ENCODE measurements at places on chromosomes 12 and 14.

GRCh38 chr12:104130760-104131159, 7.2 kb downstream of the NFYB start:
- DNase-seq: no peak

DNA sequence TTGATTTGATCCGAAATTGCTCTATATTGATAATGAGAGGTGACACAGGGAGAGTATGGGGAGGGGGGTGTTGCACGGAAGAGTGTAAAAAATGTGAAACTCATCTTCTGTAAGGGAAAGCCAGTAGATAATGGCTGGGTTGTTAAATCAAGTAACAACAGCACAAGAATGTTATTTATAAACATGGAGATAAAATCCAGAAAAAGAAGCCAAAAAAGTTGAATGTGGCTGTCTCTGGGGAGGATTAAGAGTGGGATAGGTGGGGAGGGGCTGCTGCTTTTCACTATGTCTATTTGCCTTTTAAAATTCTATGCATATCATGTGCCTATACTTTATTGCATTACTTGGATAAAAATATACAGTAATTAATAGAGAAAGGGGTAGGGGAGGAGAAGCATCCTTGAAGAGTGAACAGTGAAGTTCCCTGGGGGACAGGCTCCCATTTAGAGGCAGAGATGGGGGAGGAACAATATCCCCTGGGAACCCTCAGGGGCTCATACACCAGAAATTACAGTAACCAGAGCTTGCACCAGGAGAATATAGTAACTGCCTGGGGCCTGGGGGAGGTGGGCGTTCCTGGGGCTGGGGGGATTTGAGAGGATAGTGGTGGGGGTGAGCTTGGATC, 39.2 kb upstream of the ANKRD9 start:
- no peak for DNase-seq

DNA sequence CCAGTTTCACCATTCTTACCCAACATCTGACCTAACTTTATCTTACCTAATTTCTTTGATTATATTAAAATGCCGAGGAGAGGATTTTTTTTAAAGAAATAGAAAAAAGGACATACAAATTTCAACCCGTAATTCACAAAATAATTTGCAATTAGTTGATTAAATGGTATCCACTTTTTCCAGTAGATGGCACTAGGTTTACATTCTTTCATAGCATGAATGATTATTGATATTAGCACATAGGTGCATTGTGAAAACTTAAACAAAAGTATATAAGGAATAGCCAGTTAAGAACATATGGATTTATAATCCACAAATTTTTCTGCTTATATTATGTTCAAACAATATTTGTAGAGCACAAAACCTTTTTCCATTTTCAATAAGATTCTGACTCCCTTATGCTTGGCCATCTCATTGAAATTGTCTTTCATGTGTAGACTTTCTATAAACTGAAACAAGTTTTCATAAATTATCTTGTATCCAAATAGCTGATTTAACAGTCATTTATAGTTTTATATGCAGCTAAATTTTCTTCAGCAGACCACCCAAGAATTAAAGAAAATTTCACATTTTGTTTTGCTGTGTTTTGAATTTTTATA, 35.3 kb downstream of the MSRB3 start:
- no peak for DNase-seq

DNA sequence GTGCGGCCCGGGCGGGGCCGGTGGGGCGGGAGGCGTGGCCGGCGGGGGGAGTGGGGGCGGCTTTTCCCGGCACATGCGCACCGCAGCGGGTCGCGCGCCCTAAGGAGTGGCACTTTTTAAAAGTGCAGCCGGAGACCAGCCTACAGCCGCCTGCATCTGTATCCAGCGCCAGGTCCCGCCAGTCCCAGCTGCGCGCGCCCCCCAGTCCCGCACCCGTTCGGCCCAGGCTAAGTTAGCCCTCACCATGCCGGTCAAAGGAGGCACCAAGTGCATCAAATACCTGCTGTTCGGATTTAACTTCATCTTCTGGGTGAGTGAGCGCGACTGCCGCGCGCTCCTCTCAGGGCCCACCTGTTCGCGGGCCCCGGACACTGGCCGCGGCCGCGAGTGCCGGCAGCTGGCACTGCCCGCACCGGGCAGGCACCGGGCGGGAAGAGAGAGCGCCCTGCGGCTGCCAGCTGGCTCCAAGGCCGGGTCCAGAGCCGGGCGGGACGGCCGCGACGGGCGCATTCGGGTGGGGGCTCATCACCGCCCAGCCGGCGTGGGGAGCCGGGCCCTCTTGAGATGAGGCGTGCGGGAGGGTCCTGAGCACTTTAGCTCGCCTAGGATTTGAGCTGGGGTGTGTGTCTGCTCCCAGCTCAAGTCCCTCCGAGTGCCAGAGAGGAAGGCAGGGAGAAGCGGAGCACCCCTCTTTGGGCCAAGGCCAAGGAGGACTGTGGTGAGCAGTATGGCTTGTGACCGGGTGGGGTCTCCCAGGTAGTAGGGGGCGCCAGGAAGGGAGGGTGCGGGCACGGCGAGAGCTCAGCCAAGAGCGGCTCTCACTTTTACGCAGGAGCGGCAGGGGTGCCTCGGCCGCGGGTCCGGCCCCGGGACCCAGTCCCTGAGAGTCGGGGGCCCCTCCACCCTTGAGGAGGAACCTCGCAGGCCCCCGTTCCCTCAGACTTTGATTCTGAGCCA, at the start of gene CD9:
Gene CD9, plus strand, starts transcription at position 145 of the 957 bp plus-strand sequence. Its CDS starts 100 bp downstream, at position 245.
- peak; percentile 18 for DNase-seq

DNA sequence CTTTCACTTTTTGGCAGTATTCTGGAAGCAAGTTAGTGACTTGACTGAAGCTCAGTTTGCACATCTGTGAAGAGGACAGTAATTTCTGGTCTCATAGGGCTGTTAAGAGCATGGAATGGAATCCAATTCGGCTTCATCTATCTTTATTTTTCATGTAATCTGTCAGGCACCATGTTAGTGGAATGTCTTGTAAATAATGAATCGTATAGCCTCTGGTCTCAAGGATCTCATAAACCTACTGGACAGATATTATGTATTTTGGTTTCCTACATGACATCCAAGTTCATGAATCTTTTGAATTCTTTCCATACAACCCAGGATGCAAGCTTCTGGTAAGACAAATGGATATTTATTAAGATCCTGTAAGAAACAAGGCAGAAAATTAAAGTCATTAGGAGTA, 24.0 kb downstream of the TMTC2 start:
- no peak for DNase-seq

- DNase-seq: no peak
Observed at GRCh38 chr12:27335364-27336281, 3.0 kb downstream of the BMAL2 start.

GRCh38 chr12:24544368-24544767, 404.5 kb downstream of the BCAT1 start:
- DNase-seq: no peak

- no peak for DNase-seq
Observed at GRCh38 chr14:91660790-91661189, 71.1 kb downstream of the CATSPERB start.

DNA sequence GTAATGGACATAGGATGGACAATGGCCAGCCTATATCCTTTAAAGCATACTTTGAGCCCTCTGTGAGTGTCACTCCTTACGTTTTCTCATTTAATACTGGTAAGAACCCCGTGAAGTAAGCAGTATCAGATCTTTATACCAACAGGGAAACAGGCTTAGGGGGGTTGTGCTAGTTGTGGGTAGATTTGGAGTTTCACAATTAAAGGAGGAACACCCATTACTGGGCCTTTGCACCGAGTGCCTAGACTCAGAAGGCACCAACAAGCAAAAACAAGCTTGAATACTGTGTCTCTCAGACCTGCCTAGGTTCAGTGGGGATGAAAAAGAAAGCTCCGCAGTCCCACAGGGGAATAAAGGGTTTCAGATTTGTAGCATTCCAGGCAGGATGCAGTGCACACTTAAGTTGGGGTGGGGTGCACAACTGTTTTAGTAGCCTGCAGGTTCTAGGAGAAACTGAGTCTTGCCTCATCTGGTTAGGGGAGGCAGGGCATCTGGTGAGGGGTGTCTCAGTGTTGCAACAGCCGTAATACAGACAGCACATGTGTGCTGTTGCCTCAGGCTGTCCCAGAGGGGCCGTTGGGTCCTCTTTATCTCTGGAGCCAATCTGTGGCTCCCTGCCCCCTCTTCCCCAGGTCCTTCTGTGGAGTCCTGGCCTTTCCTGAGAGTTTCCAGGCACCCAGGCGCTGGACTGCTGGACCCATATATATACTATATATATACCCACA, 51.2 kb downstream of the IRAK3 start:
- no peak for DNase-seq

DNA sequence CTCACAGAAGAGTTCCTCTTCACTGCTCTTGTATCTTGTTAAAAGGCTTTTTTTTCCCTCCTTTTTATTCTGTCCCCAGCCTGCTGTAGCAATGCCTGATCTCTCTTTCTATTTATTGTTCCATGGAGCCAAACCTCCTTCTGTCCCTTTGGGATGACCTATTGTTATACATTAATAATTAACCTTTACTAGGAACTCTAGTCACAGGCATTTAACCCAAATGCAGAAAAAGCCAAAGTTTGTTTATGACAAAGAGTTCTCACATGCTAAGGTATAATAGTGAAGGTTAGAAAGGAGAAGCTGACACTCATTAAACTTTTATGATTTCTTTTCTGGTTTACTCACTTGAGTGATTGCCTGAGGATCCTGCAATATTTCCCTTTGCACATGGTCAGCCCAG, 535.8 kb downstream of the NRXN3 start:
- no peak for DNase-seq

DNA sequence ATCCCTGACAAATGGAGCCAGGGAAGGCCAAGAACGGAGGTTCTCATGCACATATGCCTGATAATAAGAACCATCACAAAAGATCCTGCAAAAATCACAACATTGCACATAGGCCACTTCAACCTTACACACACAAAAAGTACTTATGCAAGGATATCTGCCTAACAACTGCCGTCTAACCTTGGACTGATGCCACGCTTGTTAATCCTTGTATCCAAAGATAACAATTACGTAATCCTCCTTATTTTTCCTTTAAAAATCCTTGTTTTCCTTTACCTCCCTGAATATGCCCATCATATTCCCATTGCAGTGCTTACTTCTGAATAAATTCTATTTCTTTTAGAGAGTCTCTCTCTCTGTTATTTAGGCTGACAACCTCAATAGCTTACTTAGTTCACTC, 59.5 kb downstream of the TMEM116 start:
- DNase-seq: no peak

- DNase-seq: no peak
Observed at GRCh38 chr14:30211326-30211725, 283.7 kb upstream of the PRKD1 start.

GRCh38 chr12:110426406-110426805, 22.9 kb upstream of the ANAPC7 start:
- DNase-seq: no peak

DNA sequence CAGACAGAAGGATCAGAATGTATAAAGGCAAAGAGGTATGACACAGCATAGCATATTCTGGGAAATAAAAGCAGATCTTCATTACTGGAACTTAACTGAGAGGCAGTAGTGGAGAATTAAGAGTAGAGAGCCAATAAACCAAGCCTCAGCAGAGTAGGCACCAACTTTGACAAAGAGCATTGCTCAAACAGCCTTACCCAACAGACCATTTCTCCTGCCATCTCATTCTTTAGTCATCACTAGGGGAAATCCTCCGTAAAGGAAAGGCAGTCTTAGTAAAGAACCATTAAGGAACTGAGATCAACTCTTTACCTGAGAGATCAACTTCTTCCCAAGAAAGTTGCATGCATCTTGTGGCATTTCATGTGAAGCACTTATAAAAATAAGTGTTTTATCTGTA, 36.6 kb downstream of the SENP1 start:
- DNase-seq: no peak

GRCh38 chr14:104549536-104550339, 29.8 kb upstream of the C14orf180 start:
- no peak for DNase-seq

- DNase-seq: no peak
Observed at GRCh38 chr14:57547131-57547530, 53.5 kb upstream of the CCDC198 start.

DNA sequence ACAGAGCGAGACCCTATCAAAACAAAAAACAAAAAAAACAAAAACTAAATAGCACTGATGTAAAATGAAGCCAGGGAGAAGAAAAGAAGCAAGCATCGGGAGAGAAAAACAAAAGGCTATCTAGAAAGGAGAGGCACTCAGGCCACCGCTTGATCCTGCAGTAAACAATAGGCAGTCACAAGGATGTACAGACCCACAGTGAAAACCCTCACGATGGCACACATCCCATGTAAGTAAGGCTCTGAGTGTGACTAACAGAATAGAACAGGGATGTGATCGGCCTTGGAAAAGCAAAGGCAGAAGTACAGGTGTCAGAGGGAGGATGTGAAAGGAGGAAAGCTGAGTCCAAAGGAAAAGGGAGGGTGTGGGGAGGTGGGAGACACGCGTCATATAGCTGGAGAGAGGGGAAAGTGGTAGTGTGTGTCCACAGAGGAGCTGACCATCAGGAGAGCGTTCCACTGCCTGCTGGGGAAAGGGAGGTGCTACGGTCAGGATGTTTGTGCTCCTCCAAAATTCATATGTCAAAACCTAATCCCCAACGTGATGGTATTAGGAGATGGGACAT, 31.5 kb downstream of the CAMKK2 start:
- no peak for DNase-seq

DNA sequence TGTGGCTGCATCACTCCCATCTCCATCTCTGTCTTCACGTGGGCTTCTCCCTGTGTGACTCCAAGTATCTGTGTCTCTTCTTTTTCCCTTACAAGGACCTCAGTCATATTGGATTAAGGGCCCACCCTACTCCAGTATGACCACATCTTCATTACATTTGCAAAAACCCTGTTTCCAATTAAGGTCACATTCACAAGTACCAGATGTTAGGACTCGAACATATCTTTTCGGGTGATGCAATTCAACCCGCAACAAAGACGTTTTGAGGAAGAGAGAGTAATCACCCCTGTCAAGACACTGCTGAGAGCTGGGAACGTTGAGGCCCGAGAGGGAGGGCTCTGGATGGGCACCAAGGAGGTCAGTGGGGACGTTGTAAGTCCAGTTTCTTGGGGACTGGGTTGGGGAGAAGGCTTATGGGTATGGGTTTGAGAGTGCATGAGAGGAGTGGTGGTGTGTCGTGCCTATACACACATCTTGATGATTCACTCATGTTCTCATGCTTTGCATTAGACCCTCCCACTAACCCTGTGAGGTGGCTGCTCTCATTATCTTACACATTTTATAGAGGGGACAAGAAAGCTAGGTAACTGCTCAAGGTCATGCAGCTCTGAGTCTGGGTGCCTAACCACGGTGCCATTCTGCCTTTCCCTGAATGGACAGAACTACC, 12.1 kb upstream of the IFI27 start:
- no peak for DNase-seq
